ENCODE measurements at places on chromosomes 5 and 9.

DNA sequence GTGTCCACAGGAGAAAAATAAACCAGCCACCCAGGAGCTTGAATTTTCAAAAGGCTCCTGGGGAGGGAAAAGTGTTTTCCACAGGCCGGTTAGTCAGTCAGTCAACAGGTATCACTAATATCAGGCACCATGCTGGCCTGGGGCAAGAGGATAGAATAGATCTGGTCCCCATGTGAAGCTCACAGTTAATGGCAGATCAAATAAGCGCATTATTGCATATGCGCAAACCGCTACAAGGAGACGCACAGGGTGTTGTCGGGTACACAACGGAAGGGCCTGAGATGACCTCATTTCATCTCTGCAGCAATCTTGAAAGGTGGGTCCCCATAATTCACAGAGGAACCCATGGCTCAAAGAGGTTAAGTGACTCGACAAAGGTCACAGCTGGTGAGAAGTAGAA lies 260.7 kb downstream of the CRB2 start:
- DNase-seq, result no peak
- H3K27me3 ChIP-seq, result no peaks in the 10 kb centered on the region
- no peak overlapping the region for H3K4me3 ChIP-seq
- peaks cover 14% of the 10 kb centered on the region for H3K4me1 ChIP-seq
- H3K36me3 ChIP-seq, result peaks cover 22% of the 10 kb centered on the region
- no peak overlapping the region for H3K27ac ChIP-seq

DNA sequence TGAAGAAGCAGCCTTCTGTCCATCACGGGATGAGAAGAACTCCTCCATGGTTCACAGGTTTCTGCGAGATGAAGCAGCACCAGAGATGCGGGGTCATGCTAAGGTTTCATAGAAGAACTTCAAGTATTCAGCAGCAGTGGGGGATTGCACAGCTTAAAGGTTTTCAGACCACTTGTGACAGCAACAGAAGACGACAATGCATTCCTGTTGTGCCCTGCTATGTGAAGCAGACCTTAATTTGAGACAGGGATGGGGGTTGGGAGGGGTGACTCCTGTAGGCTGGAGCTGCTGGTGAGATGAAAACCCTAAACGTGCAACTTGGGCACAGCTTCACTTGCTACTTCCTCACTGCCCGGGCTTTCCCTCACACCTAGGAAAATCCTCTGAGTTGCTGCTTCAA lies 256.0 kb downstream of the SLIT3 start:
- H3K36me3 ChIP-seq, result no peaks in the 10 kb centered on the region
- no peak overlapping the region for H3K27ac ChIP-seq
- no peaks in the 10 kb centered on the region for H3K4me1 ChIP-seq
- no peaks in the 10 kb centered on the region for H3K27me3 ChIP-seq

GRCh38 chr5:156800929-156801328 lies 49.2 kb upstream of the PPP1R2B start:
- no peaks in the 10 kb centered on the region for H3K4me1 ChIP-seq
- no peaks in the 10 kb centered on the region for H3K36me3 ChIP-seq
- peaks cover 30% of the 10 kb centered on the region for H3K27me3 ChIP-seq
- no peak overlapping the region for H3K4me3 ChIP-seq
- no peak overlapping the region for H3K27ac ChIP-seq

DNA sequence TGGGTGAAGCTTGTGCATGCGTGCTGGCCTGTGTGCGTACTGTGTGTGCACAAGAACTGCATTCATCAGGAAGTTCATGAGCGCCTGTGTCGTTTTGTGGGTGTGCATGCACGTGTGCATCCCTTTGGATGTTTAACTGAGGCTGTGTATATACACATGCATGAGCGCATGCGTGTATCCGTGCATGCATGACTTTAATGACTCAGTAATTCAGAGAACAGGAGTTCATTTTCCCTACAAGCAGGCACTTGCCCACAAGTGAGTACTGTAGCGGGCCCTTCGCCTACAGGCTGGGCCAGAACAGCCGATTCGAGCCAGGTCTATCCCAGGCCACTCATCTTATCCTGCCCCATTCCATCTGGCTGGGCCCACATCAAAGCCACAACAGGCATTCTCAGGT lies 29.8 kb downstream of the CORO2A start:
- no peak overlapping the region for H3K4me3 ChIP-seq
- peaks cover 8% of the 10 kb centered on the region for H3K27me3 ChIP-seq
- no peak overlapping the region for H3K27ac ChIP-seq
- no peaks in the 10 kb centered on the region for H3K36me3 ChIP-seq

DNA sequence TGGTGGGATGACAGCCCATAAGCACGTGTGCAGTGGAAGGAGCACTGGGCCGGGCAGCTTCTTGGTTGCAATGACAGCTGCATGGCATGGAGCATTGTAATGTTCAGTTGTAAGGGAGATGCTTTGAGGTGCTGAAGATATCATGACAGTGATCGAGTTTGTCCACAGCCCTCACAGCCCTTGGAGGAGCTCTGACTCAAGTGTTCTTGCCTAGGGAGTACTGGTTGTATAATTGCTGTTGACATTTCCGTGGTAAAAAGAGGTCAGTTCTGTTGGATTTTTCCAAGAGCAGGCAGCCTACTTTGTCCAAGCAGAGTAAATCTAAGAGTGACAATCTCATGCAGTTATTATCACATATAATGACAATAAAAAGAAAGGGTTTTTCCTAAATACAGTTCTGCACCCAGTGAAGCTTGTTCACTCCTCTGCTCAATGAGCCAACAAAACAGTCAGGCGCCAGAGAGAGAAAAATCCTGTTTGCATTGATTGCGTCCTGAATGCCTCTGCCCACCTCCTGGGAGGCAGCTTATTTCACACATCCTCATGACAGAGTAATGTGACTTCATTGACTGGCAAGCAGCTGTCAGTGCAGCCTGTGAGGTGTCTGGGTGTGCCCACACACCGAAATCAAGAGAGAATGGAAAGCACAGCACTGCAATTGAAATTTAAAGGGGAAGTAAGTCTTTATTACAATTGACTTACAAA lies 248.0 kb downstream of the NTRK2 start:
- H3K36me3 ChIP-seq, result no peaks in the 10 kb centered on the region
- H3K4me3 ChIP-seq, result no peak overlapping the region
- H3K27ac ChIP-seq, result no peak overlapping the region
- no peak for DNase-seq
- no peaks in the 10 kb centered on the region for H3K4me1 ChIP-seq
- peaks cover 6% of the 10 kb centered on the region for H3K27me3 ChIP-seq

DNA sequence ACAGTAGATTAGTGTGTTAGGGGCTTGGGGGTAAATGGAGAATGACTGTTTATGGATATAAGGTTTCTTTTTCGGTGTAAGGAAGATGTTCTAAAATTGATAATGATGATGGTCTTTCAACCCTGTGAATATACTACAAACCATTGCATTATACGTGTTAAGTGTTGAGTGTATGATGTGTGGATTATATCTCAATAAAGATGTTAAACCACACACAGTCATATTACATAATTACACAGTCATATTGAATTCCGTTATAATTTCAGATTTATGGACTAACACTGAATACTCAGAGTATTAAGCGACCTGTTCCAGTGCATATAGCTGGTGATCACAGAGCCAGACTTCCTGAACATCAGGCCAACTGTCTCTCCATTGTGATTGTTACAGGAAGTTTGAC lies 68.1 kb downstream of the F2RL2 start:
- peaks cover 9% of the 10 kb centered on the region for H3K4me1 ChIP-seq
- H3K36me3 ChIP-seq, result no peaks in the 10 kb centered on the region
- no peak overlapping the region for H3K27ac ChIP-seq

DNA sequence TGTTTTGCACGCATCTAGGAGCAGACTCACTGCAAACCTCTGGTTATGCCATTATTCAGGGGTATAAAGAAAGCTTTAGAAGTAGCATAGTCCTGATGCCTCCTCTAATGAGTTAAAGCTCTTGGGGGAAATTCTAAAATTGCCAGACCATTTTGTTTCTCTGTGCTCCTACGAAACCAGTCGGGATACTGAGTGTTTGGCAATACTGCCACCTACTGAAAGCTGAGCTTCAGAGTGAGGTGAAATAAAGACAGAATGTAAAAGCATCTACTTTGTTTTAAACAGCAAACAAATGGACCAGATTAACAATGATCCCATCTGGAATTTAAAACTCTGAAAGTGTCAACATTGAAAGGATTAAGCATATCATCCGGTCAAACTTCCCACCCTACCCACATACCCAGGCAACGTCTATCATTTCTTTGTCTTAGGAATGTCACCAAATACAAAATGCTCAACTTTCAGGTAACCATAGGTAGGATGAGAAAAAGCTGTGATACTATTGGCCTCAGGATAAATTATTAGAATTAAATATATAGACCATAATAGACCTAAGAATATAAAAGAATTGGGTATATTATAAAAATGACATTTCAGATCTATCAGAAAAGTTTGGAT lies 77.8 kb upstream of the SHISAL2B start:
- peaks cover 16% of the 10 kb centered on the region for H3K27me3 ChIP-seq
- no peaks in the 10 kb centered on the region for H3K36me3 ChIP-seq
- H3K4me1 ChIP-seq, result no peaks in the 10 kb centered on the region
- DNase-seq, result no peak

DNA sequence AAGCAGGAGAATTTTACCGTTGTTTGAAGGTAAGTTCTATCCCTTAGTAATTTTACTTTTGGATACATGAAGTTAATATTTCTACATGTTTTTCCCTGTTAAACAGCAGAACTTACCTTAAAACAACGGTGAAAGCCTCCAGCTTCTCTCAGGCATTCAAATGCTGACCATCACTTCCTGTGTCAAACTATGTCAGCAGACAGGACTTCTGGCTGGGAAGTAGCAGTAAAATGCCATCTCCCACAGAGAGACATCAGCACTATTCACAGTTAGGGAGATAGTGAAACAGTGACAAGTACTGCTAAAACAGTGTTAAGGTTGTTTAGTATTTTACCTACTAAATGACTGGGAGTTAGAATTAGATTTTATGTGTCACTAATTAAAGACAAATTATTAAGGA lies 34.2 kb upstream of the GOLGA1 start:
- DNase-seq, result no peak
- H3K27me3 ChIP-seq, result no peaks in the 10 kb centered on the region

DNA sequence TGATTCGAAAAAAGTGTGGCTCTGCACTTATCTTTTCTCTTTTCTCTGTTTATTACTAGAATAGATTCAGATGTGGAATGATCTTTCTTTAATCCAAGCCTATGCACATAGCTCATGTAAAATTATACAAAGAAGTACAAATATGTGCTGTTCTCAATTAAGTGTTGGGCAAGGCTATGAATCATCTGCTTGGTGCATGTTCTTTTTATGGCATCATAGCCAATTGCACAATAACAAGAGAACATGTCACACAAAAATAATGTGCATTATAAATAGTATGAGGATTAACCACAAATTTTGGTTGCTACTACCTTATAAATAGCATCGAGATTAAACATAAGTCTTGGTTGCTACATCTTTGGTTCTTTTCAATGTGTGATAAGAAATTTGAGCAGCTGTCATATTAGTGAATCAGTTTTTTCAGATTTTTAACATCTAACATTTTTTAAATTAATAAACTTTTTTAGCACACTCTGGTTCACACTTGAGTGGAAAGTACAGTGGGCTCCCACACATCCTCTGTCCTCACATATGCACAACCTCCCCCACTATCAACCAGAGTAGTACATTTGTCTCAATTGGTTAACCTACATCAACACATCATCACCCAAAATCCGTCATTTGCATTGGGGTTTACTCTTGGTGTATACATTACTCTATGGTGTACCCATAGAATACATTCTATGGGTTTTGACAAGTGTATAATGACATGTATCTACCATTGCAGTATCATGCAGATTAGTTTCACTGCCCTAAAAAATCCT lies 6.8 kb upstream of the RECK start:
- no peaks in the 10 kb centered on the region for H3K36me3 ChIP-seq
- no peak overlapping the region for H3K4me3 ChIP-seq
- H3K4me1 ChIP-seq, result peaks cover 6% of the 10 kb centered on the region
- peak overlapping the region; percentile 11 for H3K27ac ChIP-seq
- H3K27me3 ChIP-seq, result peaks cover 5% of the 10 kb centered on the region

- no peaks in the 10 kb centered on the region for H3K36me3 ChIP-seq
- no peak for DNase-seq
- H3K27me3 ChIP-seq, result no peaks in the 10 kb centered on the region
- H3K4me1 ChIP-seq, result no peaks in the 10 kb centered on the region
Observed at GRCh38 chr5:95081500-95081960, 203.4 kb downstream of the MCTP1 start.

GRCh38 chr5:180873615-180874520 lies 12.8 kb upstream of the ZFP62 start:
- no peak overlapping the region for H3K27ac ChIP-seq
- H3K4me1 ChIP-seq, result peaks cover 10% of the 10 kb centered on the region
- H3K4me3 ChIP-seq, result no peak overlapping the region
- peak; percentile 25 for DNase-seq
- H3K36me3 ChIP-seq, result no peaks in the 10 kb centered on the region

Measured in stimulated activated naive B cell treated with anti-CD40 and anti-IgM and Interleukin-4, amounts not matched to agents 10 μg/mL and 1 μg/mL and 100 μg/mL, for 72 hours (primary cell).